ENCODE measurements at places on chromosomes 6 and 20. TPM values are rescaled to one million over a fixed set of nuclear protein-coding genes. Genes with fewer than 3 reads are reported as not detected.

The WFDC10A gene
- polyA plus RNA-seq, result 0.09 TPM

The CGA gene
- polyA plus RNA-seq, result 5.0 TPM

The TMEM14A gene
- polyA plus RNA-seq, result 25.1 TPM

The MYLK2 gene
- polyA plus RNA-seq, result 1.4 TPM

The BCAS4 gene
- 14.5 TPM for polyA plus RNA-seq

The ACOT8 gene
- 30.1 TPM for polyA plus RNA-seq
